ENCODE measurements at places on chromosomes 4 and X.

DNA sequence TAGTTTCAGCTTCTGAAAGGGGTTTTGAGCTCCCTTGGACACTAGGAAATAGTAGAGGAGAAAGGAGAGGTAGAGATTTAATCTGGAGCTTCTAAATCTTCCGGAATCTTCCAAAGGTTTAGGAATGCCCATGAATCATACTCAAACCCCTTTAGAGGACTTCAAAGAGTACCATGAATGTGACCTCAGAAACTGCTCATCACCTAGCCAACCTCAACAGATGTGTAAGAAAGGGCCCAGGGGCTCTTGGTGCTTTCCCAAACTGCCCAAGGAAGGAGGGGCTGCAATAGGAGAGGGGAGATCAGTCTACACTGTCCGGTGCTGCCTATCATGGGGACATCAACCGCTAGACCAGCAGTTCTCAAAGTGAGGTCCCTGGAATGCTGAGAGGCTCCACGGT lies 109.1 kb downstream of the RBM47 start:
- DNase-seq, result no peak

- DNase-seq, result no peak
Measured at GRCh38 chrX:110454336-110454735, 95.7 kb downstream of the RTL9 start.

GRCh38 chr4:35559559-35560365 lies 684.6 kb downstream of the ARAP2 start:
- no peak for DNase-seq

DNA sequence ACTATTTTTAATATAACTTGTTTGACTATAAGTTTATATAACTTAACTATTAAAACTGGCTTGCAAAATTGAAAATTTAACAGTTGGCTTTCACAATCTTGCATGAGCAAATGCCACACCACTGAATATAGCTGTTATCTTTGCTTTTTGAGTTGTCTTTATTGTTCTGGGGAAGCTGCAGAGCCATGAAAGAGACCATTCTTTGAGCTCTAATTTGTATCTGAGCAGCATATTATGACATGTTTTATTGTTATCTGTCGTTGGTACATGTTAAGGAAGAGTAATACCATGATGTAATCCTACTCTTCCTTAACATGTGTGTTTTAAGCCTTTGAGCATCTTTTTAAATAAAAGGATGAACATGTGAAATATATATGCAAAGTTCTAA lies 97.1 kb upstream of the ANK2 start:
- DNase-seq, result no peak

DNA sequence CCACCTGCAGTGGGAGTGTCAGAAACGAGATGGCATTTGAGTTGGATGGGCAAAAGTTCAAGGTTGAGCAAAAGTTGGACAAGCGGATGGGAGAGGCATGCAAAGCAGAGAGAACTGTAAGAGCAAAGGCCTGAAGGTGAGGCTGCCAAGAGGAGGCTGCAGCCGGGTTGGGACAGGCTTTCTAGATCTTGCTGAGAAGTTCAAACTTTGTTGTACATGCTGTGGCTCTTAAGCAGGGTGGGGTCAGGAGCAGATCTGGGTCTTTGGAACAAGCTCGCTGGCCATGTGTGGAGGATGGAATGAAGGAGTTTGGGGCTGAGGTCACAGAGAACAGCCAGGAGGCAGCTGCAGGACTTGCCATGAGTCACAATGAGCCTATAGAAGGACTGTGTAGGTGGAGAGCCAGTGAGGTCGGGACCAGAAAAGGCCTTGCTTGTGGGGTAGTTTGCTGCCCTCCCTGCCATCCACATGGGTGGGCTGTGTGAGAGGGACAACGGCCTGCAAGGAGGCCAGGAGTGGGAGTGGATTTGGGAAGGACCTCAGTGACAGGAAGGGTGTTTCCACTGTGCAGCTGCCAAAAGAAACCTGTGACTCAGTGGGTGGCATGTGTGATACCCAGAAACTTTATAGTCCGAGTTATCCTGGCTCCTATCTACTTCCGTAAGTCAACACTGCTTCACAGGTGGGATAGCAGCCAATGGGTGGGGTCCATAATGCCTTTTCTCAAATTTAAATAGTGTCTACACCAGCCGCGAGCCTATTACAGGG lies 210.4 kb downstream of the MID1IP1 start:
- DNase-seq, result no peak

DNA sequence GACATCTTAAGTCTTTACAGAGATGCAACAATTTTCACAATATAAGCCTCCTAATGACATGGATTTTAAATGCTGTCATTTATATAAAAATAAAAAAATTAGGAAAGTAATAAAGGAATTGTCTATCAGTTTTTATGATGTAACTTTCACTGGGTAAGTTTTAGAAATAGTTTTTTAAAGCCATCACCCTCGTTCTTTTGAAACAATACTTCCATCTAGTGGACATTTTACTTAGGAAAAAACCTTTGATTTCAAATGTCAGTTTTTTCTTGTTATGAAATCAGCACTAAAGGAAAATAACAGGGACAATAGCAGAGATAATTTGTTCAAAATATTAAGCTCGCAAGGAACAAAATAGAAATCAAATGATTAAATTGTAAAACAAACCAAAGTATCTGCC lies 24.3 kb upstream of the NDNF start:
- DNase-seq, result no peak

GRCh38 chrX:22533898-22534297 lies 261.2 kb downstream of the CBLL2 start:
- DNase-seq, result no peak

DNA sequence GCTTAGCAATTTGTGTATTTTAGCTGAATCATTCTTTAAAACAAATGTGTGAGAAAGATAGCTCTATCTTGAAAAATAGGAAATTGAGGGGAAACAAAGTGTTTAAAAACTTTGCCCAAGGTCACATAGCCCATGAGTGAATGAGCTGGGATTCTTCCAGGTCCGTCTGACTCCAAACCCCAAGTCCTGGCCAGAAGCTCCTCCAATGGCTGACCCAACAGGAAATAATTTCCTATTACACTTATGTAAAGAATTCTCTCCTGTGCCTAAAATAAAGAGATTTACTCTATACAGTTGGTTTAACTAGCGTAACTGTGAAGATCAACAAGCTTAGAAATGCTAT lies 287.6 kb downstream of the ARHGAP24 start:
- no peak for DNase-seq

DNA sequence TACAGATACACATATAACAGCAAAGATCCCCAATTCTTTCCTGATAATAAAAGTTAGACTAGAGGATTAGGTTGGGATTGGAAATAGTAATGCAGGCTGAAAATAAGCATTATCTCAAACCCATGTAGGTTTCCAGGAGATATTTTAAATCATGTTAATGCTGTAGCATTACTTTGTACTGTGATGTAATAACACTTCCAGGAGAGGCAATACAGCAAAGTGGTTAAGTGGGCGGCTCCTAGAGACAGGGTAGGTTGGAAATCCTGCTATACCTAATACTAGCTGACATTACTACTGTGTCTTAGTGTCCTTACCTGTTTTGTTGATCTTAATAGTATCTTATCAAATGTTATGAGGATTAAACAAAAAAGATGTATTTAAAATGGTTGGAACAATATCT lies 9.6 kb downstream of the PAICS start:
- DNase-seq, result no peak

- no peak for DNase-seq
Measured at GRCh38 chrX:10414156-10414824, 206.1 kb downstream of the MID1 start.

- no peak for DNase-seq
Measured at GRCh38 chr4:111136438-111136837, 513.6 kb upstream of the PITX2 start.

Measured in vagina (tissue), 2 donors.